HFFc6 (cell line): ENCODE measurements at places on chromosomes 5 and 9.

- no peak for DNase-seq
Measured at GRCh38 chr5:147688656-147689356, 93.7 kb downstream of the JAKMIP2 start.

GRCh38 chr5:38032149-38032548 lies 192.3 kb upstream of the GDNF start:
- DNase-seq = no peak

DNA sequence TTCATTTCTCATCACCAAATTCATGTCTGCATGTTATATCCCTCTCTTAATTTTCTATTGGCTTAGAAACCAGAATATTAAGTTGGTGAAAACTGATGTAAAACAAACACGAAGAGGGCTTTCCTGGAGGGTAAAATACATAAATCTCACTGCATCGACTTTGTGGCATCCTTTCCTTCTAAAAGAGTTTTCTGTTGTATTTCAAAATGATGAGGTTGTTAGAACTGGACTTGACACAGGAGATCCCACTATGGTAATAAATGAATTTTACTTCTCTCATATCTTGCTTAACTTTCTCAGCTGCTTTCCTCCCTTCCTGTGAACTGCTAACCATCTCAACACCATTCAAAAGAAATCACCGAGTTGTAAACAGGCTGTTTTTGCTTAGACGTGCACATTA lies 162.0 kb upstream of the TRPC7 start:
- DNase-seq = no peak

DNA sequence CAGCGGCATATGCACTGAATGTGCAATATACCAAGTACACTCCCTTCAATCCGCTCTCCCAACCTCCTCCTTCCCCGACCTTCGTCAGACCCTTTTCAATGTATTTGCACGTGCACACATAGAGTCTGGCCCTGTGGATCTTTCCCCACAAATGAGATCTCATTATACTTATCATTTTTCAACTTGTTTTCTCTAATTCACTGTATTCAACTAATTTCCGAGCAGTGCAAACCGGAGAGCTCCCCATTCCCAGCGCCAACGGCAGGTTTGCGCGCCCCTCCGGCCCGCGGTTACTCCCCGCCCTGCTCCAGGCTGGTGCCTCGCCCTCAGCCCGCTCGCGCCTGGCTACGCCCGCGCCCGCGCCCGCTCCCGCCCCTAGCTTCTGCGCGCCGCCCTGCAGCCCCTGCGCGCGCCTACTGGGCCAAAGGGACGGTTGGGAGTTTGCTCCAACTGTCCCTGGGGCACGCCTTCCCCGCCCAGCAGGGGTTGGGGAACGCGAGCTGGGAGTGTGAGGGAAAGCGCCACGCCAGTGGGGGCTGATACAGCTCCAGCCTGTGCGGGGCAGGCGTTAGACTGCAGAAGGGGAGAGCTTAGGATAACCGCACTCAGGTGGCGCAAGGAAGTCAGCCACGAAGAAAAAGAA lies 3.3 kb upstream of the CDC20B start:
- DNase-seq = no peak

DNA sequence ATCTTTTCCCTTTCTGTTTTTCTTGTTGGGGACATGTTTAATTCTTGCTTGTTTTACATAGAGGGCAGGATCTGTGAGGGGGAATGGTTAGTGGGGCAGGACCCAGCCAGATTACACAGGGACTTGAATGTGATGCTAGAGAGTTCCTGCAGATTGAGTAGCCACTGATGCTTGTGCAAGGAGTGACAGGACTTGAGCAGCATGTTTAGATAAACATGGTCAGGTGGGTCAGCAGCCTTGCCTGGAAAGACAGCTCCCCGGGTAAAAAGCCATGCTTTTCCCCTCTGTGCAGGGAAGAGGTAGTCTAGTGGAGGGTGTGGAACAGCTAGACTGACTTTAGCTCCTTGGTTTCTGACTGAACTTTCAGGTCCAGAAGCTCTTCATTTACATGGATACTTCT lies 261.2 kb downstream of the AOPEP start:
- no peak for DNase-seq

DNA sequence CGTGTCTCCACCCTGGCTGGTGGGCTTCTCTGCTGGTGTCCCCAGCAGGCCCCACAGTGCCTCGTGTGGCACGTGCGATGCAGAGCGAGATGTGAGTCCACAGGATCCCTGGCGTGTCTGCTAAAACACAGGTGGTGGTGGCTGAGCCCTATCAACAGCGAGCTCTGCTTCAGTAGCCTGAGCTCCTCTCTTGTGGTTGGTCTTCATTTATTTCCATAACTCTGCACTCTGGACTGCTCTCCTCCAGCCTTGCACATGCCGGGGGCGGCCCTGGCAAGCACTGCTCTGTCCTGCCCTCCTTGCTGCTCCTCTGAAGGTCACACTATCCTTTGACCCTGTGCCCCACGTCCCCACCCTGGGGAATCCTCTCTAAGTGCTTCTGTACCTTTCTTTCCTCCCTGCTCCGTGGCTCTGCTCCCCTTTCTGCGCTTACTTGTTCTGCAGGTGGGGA lies 59.2 kb downstream of the NSUN2 start:
- no peak for DNase-seq

DNA sequence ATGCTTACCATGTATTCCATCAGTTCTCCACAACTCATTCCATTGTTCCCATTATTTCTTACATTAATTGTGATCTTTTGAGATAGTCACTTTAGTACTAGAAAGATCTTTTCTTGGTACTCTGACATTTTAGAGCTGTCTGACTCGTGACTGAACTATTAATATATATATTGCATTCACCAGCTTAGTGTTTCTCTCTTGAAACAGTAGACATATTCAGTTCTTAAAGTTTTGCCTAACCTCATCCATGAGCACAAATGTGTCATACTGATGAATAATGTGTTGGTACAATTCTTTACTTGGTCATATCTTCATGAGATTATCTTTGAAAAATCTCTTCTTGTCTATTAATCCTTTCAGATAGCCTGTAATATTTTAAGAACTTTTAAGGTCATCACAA lies 74.3 kb downstream of the NLN start:
- no peak for DNase-seq
